ENCODE measurements at places on chromosomes 1 and 21.

GRCh38 chr1:245578771-245579170 is 424.0 kb downstream of the KIF26B start:
- DNase-seq = no peak

- DNase-seq = no peak
These were observed 29.2 kb upstream of the SLC44A5 start for GRCh38 chr1:75640137-75640536.

- DNase-seq = peak; percentile 74
These were observed 27.6 kb downstream of the SKI start for GRCh38 chr1:2255420-2256369.

DNA sequence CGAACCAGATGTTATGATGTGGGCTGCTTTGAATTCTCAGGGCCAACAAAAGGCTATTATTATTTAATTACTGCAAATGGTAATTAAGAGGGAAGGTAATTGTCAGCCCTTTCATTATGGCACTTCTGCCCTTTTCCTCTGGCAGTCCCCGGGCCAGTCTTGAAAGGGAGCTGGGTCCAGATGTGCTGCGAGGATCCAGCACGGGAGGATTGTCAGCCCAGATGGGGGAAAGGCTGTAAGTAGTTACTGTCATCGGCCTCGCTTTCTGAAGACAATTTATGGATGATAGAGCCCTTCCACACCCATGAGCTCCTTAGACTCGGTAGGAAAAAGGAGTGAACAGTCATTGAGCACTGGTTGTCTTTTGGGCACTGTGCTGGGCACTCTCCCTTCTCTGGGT is 8.7 kb upstream of the ZNF362 start:
- DNase-seq = no peak

- DNase-seq = no peak
These were observed 263.5 kb upstream of the PLD5 start for GRCh38 chr1:242787968-242788367.

GRCh38 chr1:52238887-52239707 is 97.2 kb downstream of the ZFYVE9 start:
- DNase-seq = no peak

- DNase-seq = no peak
These were observed 54.9 kb downstream of the TM2D1 start for GRCh38 chr1:61670016-61670415.

DNA sequence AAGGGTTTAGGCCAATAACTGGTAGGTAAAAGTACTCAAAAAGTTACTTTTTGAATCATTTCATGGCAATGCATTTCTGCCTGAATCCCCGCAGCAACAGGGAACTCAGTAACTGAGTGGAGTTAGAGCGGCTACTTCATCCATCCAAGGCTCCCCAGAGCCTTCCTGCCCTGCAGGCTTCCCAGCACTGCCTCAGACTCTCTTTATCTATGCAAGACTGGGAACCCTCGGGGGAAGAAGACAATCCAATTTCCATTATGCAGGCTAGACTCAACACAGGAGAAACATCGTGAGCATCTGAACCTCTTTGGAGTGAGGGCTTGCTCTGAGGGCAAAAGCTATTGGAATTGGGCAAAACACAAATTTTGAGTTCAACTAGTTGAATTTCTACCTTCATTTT is 23.1 kb downstream of the ZMYND12 start:
- no peak for DNase-seq

GRCh38 chr21:17780539-17780938 is 38.6 kb downstream of the C21orf91 start:
- DNase-seq = peak; percentile 55

GRCh38 chr1:56435434-56436262 is 143.7 kb downstream of the PLPP3 start:
- DNase-seq = no peak

GRCh38 chr21:22795644-22796043 is 1797.4 kb downstream of the NCAM2 start:
- DNase-seq = no peak

- no peak for DNase-seq
These were observed 35.2 kb upstream of the PLA2G4A start for GRCh38 chr1:186793582-186793927.

DNA sequence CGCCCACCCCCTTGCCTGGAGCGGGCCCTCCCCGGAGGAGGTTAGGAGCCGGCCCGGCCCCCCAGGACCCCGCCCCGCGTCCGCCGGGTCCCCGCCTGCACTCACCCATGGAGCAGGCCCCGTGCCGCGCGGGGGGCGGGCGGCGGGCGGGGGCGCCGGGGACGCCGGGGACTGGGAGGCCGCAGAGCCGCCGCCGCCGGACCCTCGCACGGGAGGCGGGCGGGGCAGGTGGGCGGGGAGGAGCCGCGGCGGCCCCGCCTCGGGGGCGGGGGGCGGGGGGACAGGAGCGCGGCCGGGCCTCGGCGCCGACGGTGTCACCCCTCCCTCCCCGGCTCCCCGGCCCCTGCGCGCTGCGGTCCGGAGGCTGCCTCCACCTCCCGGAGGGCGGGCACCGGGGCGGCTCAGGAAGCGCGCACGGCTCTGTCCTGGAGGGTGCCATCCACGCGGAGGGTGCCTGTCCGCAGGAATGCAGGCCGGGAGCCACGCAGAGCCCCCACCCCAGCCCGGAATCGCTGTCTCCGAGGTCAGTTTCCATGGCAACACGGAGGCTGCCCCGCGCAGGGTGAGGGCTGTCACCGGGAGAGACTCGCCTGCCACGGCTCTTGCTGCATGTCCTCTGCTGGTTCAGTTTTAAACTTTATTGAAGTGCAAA is 5.9 kb upstream of the PLEKHG5 start:
- DNase-seq = peak; percentile 41

- no peak for DNase-seq
These were observed 5.3 kb upstream of the SFT2D2 start for GRCh38 chr1:168220470-168220871.

DNA sequence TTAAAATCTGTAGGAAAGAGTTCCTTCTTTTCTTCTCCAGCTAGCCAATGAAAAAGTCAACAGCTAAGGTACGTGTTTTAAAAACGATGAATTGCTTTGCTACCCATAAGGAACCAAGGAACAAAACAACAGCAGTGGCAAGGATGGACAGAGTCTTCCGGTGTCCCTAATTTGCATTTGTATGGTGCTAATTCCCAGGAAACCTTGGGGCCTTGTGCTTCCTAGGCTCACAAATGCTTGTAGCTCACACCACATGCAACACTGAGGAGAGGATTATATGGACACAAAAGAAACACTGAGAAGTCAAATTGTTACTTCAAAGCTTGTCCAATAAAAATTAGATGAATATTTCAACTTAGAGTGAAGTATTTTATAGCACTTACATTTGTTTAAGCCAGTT is 1.8 kb upstream of the PGBD5 start:
- DNase-seq = no peak

DNA sequence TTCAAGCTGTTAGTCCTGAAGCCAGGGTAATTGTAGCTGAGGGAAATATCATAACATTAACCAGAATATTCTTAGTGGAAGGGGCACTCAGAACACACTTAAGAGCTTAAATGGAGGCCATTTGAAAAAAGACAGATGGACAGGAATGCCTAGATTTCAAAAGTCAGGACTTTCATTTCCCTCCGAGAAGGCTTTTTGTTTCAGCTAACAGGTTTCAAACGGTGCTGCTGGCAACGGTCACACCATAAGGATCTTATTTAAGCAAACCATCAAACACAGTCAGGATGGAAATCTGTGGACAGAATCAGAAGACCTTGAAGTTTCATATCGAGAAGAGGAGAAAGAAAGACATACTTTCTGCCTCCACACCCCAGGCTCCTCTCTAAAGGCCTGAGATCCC is 70.1 kb downstream of the SLC66A1 start:
- no peak for DNase-seq

DNA sequence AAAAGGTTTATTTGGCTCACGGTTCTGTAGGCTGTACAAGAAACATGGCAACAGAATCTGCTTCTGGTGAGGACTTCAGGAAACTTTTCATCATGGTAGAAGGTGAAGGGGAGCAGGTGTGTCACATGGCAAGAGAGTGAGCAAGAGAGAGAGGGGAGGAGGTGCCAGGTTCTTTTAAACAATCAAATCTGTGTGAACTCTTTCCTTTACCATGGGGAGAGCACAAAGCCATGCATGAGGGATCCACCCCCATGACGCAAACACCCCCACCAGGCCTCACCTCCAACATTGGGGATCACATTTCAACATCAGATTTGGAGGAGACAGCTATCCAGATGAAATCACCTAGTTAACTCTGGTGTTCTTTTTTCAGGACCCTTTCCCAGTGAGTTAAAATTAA is 103.6 kb downstream of the GALNT2 start:
- DNase-seq = no peak

GRCh38 chr1:247578946-247579460 is 9.2 kb upstream of the OR2G2 start:
- DNase-seq = no peak

DNA sequence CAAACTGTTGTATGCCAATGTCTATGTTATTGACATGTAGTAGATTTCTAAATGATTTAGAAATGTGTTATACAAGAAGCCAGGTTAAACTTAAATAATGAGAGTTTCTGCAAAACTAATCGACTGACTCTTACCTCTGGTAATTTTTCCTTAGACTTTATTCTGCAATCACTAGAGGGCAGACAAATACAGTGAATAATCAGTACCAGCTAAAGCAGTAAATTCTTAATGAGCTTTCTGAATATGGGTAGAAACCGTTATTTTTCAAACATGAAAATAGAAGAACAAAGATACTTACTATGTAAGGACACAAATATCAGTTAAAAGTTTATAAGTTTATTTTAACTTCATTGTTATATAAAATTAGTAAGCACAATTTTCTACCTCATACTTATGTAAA is 97.9 kb upstream of the RGS1 start:
- DNase-seq = no peak

- DNase-seq = no peak
These were observed 23.8 kb upstream of the KIAA1614 start for GRCh38 chr1:180888870-180889269.

DNA sequence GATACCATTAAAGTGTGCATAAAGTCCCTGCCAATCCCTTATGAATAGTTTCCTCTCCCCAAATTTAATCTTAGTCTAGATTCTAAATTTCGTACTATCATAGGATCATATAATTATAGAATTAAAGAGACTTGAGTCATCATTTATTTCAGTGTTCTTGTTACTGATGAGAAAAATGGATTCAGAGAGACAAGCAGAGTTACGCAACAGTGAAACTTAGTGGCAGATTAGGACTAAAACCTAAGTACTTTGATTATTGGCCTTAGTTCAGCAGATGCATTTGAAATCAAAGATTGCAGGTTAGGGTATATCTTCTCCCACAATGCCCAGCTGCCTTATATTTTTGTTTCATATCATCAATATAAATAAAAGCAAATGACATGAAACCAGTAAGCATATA is 843 bp upstream of the KRTAP19-7 start:
- DNase-seq = no peak

DNA sequence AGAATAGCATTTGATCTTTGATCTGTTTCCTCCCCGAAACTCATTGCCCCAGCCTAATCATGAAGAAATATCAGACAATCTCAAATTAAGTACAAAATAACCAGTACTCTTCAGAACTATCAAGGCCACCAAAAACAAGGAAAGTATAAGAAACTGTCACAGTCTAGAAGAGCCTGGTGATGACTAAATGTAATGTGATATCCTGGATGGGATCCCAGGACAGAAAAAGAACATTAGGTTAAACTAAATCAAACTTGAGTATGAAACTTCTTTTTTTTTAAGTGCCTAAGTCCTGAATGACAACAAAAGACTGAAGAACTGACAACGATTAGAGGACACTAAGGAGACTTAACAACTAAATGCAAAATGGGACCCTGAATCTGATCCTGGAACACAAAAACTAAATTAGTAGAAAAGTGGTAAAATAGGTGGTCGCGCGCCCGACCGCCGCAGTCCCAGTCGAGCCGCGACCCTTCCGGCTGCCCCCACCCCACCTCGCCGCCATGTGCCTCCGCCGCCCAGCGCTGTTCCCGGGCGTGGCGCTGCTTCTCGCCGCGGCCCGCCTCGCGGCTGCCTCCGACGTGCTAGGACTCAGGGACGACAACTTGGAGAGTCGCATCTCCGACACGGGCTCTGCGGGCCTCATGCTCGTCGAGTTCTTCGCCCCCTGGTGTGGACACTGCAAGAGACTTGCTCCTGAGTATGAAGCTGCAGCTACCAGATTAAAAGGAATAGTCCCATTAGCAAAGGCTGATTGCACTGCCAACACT is 5.5 kb upstream of the PRKAB2 start:
- DNase-seq = no peak

DNA sequence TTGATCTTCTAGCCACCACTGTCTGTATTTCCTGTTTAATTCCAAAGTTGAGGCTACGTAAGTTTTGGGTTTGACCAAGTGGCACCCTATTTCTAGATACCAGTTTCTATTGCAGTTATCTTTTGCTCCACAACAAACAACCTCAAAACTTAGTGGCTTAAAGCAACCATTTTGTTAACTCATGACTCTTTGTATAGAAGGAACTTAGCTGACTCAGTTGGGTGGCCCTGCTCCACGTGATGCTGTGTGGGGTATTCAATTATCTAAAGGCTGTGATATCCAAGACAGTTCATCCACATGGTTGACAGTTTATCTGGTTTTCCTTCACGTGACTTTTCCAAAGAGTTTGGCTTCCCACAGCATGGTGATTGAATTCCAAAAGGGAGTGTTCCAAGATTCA is 34.8 kb downstream of the PDC start:
- no peak for DNase-seq

DNA sequence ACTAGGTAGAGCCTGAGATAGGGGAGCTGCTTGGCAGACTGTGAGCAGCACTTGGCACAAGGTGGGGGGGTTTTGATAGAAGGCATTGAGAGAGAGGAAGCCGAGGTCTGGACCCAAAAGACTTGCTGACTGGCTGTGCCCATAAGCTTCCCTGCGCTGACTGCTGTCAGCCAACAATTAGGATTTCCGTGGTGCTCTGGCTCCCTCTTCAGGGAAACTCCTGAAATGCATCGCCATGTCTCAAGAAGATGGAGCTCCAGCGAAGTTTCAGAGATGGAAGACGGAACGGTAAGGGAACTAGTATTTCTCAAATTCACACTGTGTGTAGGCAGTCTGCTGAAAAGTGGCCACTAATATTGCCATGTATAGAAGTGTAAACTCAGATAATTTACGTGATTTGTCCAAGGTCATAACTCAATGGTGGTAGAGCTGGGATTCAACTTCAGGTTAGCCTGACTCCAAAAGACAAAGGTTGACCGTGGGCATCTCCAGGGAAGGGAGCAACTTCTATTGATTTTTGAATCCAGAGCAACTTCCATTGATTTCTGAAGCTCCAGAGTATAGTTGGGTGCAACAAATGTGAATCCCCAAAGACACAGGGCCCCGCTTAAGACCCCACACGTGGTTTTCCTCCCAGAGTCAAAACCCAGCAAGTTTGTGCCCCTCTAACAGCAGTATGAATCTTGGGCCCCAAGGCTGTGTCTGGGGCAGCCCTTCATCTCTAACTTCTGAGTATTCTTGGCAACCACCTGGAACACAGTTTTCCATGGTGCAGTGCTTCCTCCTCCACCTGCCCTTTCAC is 44.5 kb upstream of the CRNN start:
- peak; percentile 68 for DNase-seq

- no peak for DNase-seq
These were observed 4.9 kb upstream of the MIIP start for GRCh38 chr1:12014141-12014991.
